OCI-M1 (cell line): ENCODE measurements at places on chromosomes 6 and 20.

- DNase-seq, result no peak
Measured at GRCh38 chr6:149859368-149859767, 4.8 kb downstream of the LRP11 start.

DNA sequence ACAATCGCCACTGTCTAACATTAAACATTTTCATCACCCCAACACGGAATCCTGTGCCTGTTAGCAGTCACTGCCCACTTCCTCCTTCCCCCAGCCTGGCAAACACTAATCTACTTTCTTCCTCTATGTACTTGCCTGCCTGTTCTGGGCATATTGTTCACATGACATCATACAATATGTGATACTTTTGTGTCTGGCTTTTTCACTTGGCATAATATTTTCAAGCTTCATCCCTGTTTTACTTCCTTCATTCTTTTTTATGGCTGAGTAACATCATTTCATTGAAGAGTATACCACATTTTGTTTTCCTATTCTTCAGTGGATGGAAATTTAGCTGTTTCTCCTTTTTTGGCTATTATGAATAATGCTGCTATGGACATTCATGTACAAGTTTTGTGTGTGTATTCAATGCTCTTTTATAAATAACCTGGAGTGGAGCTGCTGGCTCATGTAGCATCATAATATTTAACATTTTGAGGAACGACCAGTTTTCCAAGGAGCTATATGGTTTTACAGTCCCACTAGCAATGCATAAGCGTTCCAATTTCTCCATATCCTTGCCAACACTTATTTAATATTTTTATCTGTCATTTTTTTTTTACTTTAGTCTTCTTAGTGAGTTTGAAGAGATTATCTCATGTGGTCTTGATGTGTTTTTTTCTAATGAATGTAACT lies 360.1 kb downstream of the HDGFL1 start:
- peak; percentile 29 for DNase-seq

GRCh38 chr6:38738261-38738660 lies 23.1 kb downstream of the DNAH8 start:
- peak; percentile 32 for DNase-seq

DNA sequence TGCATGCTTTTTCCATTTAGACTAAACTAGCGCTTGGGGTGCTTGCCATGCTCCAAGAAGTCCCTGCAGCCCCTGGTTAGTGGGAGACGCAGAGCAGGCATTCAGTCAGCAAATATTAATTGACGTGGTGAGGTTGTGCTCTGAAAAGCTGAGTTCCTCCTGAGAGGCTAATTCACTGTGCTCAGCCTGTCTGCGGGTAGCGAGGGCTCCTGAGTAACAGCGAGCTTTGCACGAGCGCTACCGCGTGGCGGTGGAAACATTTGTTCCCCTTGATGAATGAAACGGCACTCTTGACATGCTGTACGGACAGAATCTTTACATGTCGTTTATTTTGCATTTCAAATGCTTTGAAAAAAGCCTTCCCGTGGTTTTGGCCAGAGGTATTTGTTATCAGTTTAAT lies 170.6 kb upstream of the AGPAT4 start:
- no peak for DNase-seq

DNA sequence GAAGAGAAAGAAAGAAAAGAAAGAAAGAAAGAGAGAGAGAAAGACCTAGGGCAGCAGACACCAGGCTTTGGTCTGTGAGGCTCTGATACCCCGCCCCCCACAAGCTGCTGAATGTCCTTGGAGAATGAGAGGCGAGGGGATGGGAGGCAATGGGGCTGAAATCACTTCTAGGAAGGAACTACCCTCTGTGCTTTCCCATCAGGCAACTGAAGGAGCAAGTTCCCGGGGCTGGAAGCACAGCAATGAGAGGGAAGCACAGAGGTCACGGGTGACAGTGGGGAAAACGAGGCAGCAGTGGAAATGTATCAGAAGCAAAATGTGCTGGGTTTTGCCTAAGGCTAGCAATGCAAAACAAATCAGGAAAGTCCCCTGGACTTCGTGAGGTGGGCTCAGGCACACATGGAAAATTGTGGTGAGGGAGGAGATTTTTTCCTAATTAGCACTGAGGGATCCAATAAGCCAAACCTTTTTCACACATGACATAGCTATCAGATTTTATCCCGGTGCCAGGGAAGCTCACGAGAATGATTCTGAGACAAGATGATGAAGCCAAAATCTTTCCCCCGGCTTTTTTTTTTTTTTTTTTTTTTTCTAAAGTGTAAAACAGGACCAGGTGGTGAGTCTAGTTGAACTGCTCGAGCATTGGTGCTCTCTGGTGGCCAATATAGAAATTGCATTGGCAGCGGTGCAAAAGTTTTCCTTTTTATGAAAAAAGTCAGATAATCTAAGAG lies 16.8 kb upstream of the ARFGEF2 start:
- DNase-seq, result peak; percentile 86

GRCh38 chr6:30735668-30736314 lies 6.7 kb downstream of the FLOT1 start:
- DNase-seq, result no peak

DNA sequence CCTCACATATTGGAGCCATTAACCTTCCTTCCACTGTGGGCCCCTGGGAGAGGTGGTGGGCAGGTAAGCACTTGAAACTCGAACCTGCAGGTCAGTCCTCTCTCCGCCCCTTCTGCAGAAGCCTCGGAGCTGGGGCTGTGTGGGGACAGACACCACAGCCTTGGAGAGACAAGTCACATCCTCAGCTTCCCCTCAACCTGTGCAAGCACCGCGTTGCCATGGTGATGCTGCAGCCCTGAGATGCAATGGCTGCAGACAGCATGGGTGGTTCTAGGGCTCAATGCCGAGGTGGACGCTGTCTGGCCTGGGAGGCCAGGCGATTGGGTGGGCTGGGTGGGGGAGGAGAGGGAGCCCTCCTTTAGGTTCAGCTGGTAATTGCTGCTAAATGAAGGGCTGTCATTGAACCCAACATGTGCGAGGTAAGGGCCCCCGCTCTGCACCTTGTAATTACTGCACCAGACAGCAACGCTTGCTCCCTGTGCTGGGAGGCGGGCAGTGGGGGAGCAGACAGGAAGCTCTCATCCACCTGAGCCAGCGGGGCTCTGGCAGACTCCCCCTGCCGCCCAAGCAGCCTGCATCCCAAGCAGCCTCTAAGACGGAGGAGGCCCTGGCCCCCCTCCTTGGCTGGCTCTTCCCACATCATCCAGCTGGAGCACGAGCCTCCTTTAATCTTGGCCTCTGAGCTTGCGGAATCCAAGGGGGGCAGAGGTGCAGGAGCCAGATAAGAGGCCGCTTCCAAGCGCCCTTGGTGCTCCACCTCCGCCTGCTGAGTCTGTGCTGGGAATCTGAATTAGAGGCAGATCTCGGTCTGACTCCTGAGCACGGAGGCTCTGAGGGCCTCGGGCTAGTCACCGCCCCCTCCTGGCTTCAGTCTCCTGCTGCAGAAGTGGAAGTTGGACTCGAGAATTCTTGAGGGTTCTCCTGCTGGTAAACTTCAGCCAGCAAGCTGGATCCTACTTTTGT lies 39.8 kb upstream of the CDH22 start:
- DNase-seq, result no peak

- DNase-seq, result no peak
Measured at GRCh38 chr6:111524735-111525134, 41.7 kb upstream of the REV3L start.

- DNase-seq, result no peak
Measured at GRCh38 chr20:22426772-22427171, 157.6 kb downstream of the FOXA2 start.

DNA sequence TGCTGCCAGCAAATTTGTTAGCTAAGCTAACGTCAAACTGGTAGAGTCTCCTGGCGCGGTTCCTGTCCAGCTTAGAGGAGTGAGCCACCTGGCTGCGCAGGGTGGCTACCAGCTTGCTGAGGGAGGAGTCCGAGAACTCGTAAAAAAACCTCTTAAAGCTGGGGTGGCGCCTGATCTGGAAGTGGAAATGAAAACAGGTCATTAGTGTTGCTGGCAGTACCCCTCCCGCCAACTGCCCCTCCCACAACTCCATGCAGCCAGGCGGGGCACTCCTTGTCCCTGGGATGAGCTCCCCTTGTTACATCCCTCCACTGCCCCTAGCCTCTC lies 17.3 kb downstream of the BNIP5 start:
- DNase-seq, result no peak

DNA sequence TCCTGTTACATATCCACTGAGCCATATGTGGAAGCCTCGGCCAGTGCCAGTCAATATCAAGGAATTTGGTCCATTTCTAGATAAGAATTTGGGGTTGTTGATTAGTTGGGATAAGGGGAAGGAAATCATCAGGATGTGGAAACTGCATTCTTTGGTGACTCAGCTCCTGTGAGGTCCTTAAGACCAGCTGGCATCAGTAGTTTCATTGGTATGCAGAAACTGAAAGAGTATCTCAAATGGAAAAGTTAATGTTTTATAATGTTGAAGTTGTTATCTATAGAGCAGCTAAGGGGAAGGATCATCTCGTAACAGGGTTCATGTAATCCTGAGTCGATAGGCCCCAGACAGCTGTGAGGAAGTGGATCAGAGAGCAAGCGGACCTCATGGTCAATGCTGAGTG lies 87.9 kb upstream of the PRND start:
- DNase-seq, result no peak

- DNase-seq, result peak; percentile 80
Measured at GRCh38 chr6:40912158-40912946, 126.7 kb downstream of the UNC5CL start.

DNA sequence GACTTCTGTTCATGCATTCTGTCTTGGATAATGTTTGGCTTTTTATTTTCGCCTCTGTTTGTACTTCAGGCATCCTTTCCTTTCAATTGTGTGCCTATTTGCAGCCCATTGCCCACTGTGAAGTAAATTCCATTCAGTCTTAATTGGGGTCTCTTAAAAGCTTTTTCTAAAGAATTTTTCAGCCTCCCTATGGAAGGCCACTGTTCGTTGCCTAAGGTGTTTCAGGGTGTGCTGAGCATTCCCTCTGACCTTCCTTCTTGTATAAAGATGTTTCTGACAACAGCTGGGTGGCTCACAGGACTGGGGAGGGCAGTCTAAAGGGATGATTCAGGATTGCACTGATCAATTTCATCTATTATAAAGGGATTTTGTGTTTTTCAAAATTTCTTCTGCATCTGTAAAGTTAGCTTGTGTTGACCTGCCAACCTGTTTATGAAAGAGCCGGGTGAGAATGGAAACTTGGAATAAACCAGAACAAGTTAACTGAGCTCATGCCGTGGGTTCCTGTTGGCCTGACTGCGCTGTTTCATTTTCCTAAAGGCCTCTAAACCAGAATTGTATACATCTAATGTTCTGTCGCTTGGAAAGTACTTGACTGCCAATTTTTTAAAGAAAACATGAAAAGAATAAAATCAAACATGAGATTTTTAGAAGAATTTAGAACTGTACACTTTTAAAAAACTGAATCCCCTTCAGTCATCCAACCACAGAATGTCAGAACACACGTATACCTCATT lies 14.3 kb downstream of the PHACTR2 start:
- no peak for DNase-seq

- DNase-seq, result no peak
Measured at GRCh38 chr6:154474648-154475428, 35.6 kb downstream of the CNKSR3 start.

DNA sequence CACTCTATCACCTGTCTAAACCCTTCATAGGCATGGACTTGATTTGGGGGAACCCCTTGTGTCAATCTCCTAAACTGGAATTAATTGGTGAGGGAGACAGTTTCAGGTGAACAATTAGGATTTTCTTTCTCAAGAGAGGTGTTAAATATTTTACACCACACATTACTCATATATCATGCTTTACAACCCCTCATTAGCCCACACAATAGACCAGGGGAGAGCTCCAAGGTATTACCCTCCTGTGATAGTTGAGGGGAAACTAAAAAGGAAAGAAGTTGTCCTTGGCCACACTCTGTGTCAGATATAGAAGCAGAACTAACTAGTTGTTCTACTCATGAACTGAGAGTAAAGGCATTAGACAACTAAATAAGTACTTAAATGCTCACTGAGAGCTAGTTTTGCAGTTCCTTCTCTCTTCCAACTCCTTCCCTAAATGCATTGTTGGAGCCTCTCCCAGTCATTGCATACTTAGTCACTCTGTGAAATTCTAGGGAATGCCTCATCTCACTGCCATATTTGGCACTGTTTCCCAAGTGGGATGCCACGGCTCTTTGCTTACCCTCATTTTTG lies 183.7 kb upstream of the CEP162 start:
- DNase-seq, result no peak

DNA sequence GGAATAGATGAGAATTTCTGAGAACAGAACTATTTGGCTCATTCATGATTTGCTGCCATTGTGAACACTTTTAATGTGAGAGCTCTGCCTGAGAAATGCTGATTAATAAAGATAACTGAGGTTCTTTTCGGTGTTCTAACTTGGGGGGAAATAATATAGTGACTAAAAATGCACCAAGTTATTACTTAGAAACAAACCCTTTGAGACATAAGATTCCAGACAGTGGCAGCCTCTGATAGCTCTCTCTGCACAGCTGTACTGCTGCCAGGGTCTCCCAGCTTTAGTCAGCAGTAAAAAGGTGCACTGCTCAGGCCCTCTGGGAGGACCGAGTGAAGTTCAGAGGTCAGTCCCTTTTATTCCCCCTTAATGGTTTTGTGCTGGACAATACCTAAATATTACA lies 2.5 kb upstream of the PRDM1 start:
- DNase-seq, result no peak

GRCh38 chr20:54149765-54150264 lies 24.0 kb downstream of the CYP24A1 start:
- DNase-seq, result no peak

- DNase-seq, result peak; percentile 66
Measured at GRCh38 chr6:142881761-142882160, 63.2 kb downstream of the HIVEP2 start.

DNA sequence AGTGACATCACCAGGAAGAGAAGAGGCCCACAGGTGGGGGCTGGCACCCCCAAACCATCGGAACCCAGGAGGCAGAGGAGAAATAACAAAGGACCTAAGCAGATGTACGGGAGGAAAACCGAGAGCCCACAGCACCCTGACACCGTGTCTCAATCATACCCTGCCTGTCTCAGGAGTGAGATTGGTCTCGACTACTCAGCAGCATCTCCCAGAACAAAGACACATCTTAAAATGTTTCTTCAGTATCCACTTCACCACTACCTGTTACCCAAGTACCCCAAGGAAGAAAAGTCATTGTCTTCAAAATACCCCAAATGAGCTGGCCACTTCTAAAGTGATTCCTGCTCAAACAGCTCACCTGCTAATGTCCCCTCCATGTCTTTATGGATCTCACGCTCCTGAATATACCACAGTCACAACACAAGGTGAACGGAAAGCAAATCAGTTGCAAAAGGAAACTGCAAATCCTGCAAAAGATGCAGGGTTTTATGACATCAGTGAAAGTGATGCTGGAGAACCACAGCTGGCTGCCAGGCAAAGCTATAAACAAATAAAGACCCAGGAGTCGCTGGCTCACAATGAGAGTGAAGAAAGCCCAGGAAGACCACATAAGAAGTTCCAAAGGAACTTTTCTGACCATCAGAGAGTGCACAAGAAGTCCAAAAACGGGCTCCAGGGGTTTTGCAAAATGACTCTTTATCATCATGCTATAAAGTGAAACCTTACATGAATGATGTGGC lies 44.1 kb downstream of the PREX1 start:
- no peak for DNase-seq

GRCh38 chr20:10362674-10363073 lies 71.3 kb downstream of the MKKS start:
- no peak for DNase-seq

GRCh38 chr20:50911716-50912115 lies 19.5 kb downstream of the ADNP start:
- DNase-seq, result no peak

- peak; percentile 93 for DNase-seq
Measured at GRCh38 chr6:18327626-18328025, 59.5 kb upstream of the RNF144B start.

GRCh38 chr6:135226537-135226936 lies 45.4 kb downstream of the MYB start:
- no peak for DNase-seq

- no peak for DNase-seq
Measured at GRCh38 chr6:21457647-21458046, 135.9 kb upstream of the SOX4 start.
